ENCODE measurements at places on chromosomes 1 and 21.

- no peak for DNase-seq
Observed at GRCh38 chr1:74505928-74506710, 6.3 kb downstream of the LRRC53 start.

DNA sequence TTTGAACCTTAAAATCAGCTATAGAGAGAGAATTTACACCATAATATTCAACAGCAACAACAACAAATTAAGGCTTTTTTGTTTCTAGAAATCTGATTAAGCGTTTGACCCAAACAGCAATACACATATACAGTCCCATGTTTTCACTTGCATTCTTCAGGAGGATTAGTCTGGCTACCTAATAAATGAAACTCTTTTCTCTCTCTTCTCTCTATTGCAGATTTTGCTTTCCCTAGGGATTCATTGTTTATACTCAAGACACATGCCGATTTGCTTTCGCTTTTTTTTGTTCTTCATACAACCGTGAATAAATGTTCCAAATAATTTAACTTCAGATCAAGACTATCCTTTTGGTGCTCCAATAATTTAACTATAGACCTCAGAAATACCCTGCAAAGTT lies 162.4 kb upstream of the PTBP2 start:
- DNase-seq: no peak

GRCh38 chr1:198500096-198500495 lies 40.4 kb downstream of the ATP6V1G3 start:
- DNase-seq: no peak

- DNase-seq: no peak
Observed at GRCh38 chr1:107162745-107163144, 21.9 kb downstream of the NTNG1 start.

DNA sequence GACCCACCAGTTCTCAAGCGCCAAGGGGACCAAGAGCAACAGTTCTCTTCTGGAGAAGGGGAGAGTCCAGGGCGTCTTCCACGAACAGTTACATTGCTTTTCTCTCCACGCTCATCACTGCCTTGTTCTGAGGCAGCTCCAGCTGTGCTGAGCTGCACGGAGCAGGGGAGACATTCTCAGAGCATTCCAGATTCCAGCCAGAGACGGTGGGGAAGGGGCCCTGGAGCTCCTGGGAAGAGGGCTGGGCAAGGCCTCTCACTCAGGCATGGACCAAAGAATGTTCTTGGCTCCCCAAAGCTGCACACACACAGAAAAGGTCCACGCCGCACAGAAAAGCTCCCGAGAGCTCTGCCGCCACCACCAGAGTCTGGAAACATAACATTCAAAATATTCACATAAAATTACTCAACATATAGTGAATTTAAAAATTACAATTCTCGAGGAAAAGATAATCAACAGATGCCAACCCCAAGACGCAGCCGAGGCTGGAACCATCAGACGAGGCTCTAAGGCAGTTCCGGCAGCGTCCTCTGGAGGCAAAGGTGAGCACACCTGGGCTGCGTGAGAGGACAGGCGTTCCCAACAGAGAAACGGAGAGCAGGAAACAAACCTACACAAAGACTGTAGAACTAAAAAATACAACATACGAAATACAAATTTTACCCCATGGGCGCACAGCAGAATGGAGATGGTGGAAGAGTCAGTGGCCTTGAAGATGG lies 40.5 kb downstream of the UBE2G2 start:
- no peak for DNase-seq

DNA sequence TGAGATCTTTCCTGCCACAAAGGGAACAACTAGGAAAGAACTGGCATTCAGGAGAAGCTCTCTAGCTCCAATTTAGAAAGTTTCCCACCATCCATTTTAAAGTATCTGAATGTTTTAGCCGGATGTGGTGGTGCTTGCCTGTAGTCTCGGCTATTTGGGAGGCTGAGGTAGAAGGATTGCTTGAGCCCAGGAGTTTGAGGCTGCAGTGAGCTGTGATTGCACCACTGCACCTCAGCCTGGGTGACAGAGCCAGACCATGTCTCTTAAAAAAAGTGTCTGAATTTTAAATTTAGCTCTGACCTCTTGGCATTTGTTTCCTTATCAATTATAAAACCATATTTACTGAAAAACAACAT lies 67.2 kb downstream of the RPAP2 start:
- DNase-seq: no peak

GRCh38 chr1:22808676-22809483 lies 98.2 kb downstream of the EPHB2 start:
- DNase-seq: peak; percentile 9

DNA sequence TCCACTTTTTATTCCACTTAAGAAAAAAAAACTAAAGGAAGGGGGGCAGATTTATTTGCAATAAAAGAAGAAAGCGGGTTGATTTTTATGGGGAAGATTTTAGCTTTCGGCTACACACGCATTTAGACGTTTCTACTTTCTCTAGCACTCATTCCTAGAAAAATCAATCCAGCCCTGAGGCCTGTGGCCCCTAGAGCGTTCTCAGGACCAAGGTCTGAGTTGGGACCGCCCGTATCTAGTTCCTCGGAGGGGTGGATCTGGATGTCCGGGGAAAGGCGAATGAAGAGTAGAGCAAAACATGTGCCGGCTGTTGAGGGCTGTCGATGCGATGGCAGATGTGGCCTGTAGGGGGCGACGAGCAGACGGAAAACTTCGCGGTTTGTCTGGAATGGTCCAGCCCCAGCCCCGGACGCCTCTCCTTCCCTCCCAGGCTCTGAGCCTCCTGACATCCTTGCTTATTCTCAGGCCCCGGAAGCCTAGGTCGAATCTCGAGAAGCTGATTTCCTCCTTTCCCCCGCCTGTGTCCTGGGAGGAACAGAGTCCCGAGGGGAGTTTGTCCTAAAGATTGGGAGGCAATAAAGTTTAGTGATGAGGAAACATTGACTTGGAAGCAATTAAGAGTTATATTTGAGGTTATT lies 5.2 kb downstream of the FOXD3 start:
- DNase-seq: no peak
